A549 treated with dexamethasone at 1 μM for 4 hours (cell line): ENCODE measurements at places on chromosomes 5 and 9. TPM values are rescaled to one million over a fixed set of nuclear protein-coding genes. Genes with fewer than 3 reads are reported as not detected.

The CEMIP2 gene
- total RNA-seq = 80.2 to 91.0 TPM (median 81.3 TPM) in 5 replicates

The PCDHGA3 gene
- 0.02 to 0.05 TPM (median 0.03 TPM) in 4 of 5 replicates, not detected in the other for total RNA-seq

The TPRN gene
- total RNA-seq = 6.4 to 11.2 TPM (median 10.5 TPM) in 5 replicates

The RORB gene
- total RNA-seq = not detected in 5 replicates
